ENCODE measurements at places on chromosomes 1 and 21.

DNA sequence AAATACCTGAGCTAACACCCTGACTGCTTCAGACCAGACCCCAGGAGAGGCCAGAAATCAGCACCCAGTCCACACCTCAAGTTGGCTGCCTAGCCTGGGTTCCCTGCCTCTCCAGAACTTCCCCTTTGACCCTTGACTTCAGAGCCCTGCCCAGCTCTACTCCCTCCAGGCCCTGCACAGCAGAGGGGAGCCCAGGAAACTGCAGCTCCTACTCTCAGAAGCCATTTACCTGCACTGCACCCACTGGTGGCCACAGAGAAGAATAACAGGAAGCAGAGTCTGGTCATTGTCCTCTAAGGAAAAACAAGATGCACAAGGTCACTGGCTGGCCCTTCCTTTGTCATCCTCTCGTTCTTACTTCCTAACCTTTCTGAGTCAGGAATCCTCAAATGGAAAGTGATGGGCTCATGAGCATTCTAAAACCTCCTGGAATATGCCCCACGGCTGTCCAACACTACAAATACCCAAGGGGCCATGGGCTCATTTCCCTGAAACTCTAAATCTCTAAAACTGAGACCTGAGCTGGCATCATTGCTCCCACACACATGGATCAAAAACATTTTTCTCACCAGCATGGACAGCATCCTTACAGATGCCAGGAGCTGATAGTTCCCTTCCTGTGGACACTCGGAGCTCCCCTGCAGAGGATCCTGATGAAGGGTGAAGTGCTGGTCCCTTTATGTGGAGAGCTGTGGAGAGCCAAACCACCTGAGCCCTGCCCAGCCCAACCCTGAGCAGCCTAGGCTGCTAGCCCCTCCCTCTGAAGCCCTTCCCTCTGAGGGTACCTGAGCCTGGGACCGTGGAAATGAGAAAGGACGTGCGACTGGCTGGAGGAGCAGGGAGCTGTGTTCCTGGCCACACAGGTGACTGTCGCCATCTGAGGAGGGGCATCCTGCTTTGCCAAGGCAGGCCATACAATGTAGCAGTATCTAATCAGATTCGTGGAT lies at the start of gene ITLN2:
Gene ITLN2, minus strand, starts transcription at position 652 of the 947 bp plus-strand sequence. Its CDS starts 68 bp downstream, at position 584.
- no peak for DNase-seq

GRCh38 chr1:159077120-159077961 lies 775 bp upstream of the AIM2 start:
- peak; percentile 34 for DNase-seq

DNA sequence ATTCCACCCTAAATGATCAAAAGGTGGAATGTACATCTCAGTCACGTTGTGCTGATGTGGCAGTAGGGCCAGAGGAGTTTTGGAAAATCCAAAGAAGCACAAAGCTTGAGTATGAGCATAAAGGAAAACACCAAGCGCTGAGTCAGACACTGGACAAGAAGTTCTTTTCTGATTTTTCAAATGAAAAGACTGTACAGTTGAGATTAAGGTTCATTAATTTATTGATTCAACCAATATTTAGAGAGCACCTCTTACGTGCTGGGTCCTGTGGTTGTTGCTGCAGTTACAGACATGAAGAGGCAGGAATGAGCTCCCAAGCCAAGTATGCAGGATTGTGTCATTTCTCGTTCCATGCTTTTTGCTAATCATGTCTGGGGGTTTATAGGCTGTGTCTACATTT lies 28.9 kb upstream of the APP start:
- no peak for DNase-seq

- DNase-seq = no peak
Observed at GRCh38 chr1:117565745-117566455, 39.9 kb upstream of the TENT5C start.

GRCh38 chr1:10178597-10179405 lies 31.6 kb upstream of the KIF1B start:
- DNase-seq = no peak

- DNase-seq = no peak
Observed at GRCh38 chr1:213686983-213687382, 300.8 kb upstream of the PROX1 start.

DNA sequence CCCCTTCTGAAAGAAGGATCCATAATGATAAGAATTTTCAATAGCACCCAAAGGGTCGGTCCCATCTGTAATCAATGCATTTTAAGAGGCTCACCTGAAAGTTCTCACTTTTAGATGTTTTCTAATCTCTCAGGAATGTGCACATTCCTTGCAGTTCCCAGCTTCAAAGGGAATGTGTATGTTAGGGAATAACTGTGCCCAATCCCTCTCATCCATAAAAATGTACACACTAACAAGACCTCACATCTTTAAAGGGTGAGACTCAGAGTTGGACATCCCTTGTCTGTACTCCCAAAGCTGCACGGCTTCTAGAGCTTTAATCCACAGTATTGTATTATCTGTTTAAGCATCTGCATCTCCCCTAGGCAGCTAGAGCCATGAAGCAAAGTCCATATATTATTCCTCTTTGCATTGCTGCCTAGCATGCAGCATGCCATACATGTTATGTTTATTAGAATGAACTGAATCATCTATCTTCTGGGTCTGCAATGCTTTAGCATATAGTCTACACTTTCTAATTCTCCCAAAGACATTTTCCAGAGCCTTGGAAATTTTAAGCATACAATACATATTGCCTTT lies 9.3 kb upstream of the CCN1 start:
- DNase-seq = no peak

- no peak for DNase-seq
Observed at GRCh38 chr1:213444224-213444623, 393.2 kb downstream of the RPS6KC1 start.

DNA sequence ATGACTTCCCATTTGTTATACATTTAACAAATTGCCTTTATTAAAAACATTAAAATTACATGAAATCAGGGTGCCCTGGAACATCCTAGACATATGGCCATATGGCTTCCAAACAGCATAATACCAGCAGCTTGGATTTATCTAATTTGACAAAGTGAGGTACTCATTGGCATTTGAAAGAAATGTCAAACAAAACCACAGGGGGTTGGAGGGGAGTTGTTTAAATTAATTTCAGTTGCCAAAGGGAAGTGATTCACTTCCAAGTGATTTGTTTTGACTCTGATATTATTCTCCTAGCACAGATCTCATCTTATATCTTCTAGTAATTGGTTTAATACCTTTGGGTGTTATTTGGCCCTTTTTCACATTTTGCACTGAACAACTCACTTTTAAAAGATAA lies 24.5 kb upstream of the POU2F1 start:
- no peak for DNase-seq

DNA sequence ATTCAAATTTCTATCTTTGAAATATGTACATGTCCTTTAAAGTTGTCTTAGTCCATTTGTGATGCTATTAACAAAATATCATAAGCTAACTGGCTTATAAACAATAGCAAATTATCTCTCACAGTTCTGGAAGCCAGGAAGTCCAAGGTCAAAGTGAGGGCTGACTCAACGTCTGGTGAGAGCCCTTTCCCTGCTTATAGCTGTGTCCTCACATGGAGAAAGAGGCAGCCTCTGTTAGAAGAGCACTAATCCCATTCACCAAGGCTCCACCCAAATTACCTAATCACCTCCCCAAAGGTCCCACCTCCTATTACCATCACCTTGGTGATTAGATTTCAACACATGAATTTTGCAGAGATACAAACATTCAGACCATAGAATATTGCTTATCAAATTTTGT lies 450.1 kb upstream of the BEND5 start:
- no peak for DNase-seq

GRCh38 chr21:37153196-37153934 lies 80.3 kb downstream of the TTC3 start:
- DNase-seq = no peak

DNA sequence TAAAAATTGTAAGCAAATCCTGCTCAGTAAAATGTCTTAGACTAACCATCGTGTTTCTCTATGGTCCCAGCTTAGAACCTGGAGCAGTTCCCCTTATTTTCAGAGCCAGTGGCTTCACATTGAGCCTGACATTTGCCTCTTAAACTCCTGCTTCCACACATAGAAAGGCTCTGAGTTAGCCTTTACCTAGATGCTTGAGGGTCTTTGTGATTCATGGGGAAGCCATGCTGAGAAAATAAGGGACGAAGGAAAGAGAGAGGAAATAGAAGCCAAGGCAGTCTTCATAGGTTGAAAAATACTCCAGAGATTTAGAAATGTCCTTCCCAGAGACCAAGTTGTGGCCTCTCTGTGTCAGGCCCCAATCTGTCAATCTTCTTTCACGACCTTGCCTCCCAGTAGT lies 16.1 kb upstream of the RBBP5 start:
- no peak for DNase-seq

DNA sequence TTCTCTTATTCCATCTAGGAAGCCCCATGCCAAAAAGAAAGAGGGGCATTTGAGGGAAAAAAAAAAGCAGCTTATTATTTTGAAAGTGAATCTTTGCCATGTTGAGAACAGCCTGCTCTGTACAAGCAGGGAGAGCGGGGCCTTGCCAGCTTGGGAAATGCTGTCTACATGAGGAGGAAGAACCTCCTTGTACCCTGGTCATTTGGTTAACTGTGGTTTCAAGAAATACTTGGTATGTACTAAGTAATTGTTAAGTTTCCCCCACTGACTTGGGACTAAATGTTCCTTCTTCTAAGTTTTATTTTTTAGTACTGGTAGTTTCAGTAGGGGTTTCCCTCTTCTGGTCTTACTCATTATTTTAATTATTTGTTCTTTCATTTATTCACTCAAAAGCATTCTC lies 144.1 kb upstream of the HOOK1 start:
- no peak for DNase-seq

GRCh38 chr21:33881689-33882440 lies 33.7 kb downstream of the ATP5PO start:
- DNase-seq = no peak

DNA sequence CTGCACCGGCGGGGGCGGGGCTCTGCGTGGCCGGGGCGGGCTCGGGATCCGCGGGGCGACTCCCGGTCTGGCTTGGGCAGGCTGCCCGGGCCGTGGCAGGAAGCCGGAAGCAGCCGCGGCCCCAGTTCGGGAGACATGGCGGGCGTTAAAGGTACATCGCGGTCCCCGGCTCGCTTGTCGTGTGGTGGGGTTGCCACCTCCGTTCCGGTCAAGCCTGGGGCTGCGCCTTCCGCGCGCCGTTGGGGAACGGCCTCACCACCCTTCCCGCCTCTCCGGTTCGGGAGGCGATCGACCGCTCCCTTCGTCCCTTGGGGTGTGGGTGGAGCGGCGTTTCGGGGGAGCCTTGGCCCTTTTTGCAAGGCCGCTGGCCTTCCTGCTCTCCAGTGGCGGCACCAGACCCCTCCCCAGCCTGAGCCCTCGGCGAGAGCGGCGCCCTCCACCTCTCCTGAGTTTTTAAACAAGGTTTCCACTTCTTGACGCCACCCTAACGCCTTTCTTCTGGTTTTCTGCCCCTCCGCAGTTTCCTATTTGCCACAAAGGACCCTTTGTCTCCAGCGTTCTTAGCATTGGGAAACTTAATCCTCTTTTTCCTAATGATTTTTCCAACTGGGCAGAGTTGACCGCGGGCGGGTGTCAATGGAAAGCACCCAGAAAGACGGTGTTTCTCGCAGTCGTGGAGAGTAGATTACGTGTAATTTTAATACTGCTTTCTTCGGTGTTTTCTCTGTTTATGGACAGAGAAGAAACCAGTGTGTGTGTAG lies at the start of the genes LEPR and LEPROT:
Gene LEPR, plus strand, starts transcription at position 79 of the 761 bp plus-strand sequence. CDS start 144,898 bp downstream, outside the sequence.
Gene LEPROT, plus strand, starts transcription at position 79 of the 761 bp plus-strand sequence. Its CDS starts 57 bp downstream, at position 136.
- no peak for DNase-seq

All from activated naive CD8-positive, alpha-beta T cell treated with anti-CD3 and anti-CD28 coated beads, Interleukin-2, amount 50 U/mL, for 16 hours (primary cell).